ENCODE measurements at places on chromosomes 4 and X.

GRCh38 chrX:129932821-129933321 lies 26.9 kb downstream of the UTP14A start:
- no peak for DNase-seq

DNA sequence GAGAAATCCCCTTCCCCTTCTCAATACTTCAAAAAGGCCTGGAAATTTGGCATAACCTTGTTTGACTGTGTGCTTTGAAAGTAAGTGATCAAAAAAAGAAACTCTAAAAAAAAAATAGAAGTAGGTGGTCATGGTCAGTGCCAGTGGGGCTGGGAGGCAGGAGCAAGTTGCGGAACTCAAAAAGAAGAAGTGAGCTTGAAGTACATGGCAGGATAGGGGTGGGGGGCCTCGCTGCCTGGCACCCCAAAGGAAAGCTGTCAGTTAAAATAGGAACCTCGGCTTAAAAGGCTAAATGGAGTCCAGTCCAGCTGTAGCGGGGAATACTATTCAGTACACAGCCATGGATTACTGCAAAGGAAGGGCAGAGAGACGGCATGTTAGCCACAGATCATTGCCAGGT lies 12.2 kb upstream of the NKRF start:
- DNase-seq = no peak

- no peak for DNase-seq
Measured at GRCh38 chr4:113285501-113285900, 236.0 kb downstream of the ANK2 start.

DNA sequence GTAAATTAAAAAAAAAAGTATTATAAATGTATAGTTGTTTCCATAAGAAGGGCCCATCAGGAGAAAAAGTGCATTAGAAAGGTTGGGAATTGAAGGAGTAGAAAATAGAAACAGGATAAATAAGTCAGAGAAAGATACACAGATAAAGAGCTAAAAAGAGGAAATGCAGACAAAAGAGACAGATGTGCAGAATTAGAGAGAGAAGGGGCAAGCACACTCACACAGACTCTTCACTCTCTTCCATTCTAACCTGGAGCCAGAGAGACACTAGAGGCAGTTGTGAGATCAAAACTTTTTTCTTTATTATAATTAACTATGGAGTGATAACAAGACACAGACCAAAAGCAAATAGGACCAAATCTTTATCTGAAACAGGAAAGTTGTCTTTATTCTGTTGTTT lies 134.1 kb downstream of the CEP135 start:
- DNase-seq = no peak

GRCh38 chrX:714131-714530 lies 83.5 kb downstream of the SHOX start:
- no peak for DNase-seq

DNA sequence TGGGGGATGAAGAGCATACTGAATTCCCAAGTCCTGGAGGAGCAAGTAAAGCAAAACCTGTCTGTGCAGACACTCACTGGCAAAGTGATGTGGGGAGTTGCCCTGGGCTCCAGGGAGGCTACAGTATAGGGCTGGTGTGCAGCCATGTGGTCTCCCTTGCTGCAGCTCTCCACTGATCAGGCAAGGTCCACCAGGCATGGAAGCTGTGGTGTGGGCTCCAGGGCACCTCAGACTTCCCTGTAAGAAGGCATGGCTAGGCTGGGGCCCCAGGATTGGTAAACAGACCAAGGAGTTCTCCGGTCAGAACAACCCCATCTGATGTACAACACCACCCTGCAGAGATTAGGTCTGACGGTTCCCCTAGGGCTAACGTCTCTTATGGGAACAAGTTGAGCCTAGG lies 241.9 kb upstream of the NDST4 start:
- no peak for DNase-seq

GRCh38 chrX:71282514-71283402 lies 677 bp upstream of the NONO start:
- peak; percentile 20 for DNase-seq

- DNase-seq = no peak
Measured at GRCh38 chr4:152607178-152607577, 71.3 kb upstream of the FBXW7 start.

DNA sequence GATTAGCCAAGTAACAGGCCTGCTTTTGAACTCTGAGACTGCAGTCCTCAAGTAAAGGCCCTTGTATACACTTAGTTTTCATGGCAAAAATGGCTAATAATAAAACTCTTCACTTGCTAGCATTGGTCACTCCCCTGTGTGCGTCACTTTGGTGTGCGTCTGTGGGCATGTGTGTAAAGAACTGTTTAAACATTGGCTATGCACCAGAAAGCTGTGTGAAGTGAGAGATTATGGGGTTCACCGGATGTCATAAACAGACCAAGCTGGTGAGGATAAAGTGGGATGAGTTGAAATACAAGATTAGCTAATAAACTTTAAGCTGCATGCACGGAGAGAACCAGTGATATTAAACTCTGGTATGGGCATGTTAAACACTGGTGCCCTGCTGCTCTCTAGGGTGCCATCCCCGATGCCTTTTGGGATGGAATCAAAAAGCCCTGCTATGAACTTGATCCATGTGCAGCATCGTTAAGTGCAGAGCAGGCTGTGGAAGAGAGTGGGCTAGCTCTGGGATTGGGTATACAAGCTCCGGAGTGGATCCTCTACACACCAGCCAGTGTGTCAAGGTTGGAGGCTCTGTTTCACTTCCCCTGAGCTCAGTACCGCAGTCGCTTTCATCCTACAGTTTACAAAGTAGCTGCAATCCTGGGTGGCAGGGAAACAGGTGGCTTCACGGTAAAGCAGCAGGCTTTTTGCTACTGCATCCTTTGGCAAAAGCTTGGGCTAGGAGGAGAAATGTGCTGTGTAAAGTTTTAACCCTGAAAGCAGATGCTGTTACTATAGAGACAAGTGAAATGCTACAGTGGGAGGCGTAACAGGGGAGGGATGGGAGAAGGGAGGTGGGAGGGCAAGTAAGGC lies 108.3 kb upstream of the SLC4A4 start:
- peak; percentile 44 for DNase-seq

GRCh38 chr4:42568610-42569207 lies 88.2 kb downstream of the ATP8A1 start:
- peak; percentile 38 for DNase-seq

DNA sequence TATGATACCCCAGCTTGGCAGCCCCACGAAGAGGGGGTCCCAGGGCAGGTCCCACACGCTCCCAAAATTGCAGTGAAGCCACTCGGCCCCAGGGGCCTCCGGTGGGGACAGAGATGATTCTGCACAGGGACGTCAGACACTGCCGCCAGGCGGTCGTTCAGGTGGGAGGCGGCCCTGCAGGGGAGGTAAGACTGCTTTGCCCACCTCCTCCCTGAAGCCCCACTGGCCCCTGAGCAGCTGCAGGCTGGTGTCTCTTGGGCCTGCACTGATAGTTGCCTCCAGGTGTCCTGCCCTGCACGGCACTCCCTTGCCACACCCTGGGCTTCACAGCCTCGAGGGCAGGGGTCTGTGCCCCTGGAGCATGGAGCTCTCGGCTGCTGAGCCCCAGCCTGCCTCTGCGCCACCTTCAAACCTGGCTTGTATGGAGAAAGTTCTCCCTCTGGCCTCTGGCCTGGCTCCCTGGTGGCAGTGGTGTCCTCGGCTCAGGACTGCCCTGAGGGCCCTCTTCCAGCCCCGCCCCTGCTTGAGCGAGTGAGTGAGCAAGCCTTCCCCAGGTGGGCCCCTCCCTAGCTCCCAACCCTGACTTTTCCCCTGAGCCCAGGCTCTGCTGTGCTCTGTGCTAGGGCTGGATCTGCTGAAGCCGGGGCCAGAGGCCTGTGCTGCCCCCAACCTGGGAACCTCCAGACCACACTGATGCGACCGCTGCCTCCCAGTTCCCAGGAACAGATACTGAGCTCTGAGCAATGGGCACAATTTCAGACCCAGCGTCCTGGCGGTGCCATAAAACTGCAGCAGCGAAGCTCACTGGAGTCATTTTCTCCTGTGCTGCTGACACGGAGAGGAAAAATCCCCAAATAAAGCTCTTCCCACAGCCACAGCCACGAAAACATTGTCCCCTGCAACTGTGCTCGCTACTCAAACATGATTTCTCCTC lies 16.1 kb downstream of the ADRA2C start:
- DNase-seq = no peak

- DNase-seq = no peak
Measured at GRCh38 chr4:48138936-48139335, 4.9 kb upstream of the TXK start.

DNA sequence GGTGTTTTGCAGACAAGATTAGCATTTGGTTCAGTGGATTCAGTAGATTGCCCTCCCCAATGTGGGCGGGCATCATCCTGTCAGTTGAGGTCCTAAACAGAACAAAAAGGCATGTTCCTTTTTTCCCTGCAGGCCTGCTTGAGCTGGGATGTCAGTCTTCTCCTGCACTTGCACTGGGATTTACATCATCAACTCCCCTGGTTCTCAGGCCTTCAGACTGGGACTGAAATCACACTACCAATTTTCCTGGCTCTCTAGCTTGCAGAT lies 278.9 kb upstream of the FTHL17 start:
- no peak for DNase-seq

DNA sequence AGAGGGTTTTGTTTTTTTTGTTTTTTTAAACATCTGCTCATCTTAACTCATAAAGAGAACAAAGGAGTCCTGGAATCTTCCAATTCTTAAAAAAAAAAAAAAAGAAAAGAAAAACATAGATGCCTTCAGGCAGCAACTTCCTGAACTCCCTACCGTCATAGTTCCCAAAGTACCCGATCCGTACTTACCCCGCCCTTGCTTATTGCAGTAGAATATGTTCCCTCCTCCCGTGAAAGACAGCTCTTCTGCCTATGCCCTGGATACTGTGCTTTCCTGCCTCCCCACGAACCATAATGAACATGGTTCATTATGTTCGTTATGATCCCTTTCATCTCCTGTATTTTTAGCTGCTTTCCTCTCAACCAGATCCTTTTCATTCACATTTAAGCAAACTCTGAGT lies 40.3 kb downstream of the KLHL5 start:
- DNase-seq = no peak

DNA sequence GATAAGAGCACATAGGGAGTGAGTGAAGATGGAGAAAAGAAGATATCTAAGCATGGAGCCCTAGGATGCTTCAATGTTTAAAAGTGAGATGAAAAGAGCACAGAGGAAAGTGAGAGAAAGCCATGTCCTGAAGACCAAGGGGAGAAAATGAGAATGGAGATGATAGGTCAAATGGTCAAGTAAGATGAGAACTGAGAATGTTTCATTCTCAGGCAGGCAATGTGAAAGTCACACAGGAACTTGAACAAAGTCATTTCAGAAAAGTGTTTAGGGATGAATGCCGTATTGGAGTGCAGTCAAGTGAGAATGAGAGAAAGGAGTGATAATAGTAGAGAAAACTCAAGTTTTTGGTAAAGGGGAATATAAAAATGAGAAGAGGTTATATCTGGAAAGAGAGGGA lies 148.7 kb upstream of the PTCHD1 start:
- no peak for DNase-seq

DNA sequence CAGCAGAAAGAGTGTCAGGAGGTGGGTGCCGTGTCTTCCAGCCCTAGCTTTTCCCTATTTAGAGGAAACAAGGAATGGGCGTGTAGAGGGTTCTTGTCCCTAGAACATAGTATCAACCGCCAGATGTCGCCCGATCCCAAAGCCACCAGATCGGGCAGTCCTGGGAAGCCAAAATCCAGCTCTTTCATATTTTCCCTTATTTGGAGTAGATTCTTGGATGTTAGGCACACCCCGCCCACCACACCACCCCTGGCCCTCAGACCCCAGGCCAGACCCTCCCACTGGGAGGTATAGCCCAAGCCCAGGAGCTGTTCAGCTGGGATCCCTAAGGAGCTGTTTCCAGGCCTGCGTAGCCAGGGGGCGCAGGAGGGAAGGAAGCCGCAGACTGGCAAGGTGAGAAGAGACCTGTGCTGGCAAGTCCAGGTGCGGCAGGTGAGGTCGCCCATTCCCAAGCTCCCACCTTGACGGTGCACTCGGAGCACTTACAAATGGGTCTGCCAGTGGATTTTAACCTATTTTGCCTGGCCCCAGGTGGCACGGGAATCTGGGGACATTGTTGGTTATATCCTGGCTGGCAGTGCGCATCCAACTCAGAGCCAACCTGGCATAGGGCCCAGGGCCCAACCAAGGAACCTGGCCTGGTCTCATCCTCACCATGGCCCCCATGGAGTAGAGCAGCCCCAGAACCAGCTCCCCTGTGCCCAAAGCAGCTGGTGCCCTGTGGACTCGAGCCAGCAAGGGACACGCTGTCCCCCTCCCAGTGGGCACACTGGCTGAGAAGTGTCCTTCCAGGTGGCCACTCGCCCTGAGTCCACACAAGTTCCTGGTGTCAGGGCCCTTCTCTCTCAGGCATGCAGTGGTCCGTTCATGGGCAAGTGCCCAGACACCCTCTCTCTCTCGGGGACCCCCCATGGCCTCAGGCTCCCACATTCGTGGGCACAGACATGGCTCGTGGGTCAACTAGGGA lies 811 bp downstream of the FLNA start:
- DNase-seq = no peak

DNA sequence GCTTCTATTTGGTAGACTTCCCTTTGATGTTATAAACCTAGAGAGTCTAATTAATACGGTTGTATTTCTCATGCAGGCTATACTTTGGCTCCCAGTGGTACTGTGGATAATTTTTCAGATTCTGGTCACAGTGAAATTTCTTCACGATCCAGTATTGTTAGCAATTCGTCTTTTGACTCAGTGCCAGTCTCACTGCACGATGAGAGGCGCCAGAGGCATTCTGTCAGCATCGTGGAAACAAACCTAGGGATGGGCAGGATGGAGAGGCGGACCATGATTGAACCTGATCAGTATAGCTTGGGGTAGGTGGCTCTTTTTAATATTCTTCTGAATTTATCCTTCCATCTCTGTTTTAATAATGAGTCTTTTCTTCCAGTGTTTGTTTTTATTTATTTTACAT lies 249.7 kb downstream of the RAPGEF2 start:
- DNase-seq = no peak

DNA sequence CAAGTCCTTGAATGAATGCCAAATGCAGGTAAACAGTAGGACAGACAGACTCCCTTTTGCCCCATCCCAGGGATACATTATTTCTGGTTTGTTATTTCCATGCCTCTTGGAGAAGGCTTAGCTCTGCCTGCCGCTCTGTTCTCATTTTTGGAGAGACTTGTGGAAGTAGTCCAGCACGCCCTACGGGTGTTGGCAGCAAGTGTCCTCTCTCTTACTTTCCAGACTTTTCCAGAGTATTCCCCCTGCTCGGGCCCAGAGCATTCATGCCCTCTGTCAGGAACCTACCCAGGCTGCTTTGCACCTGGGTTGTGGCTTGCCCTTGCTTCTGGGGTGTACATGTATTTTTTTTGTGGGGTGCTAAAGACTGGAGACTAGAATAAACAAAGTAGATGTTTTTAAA lies 15.3 kb downstream of the SLC34A2 start:
- no peak for DNase-seq

GRCh38 chr4:53908661-53909078 lies 155.7 kb downstream of the CHIC2 start:
- DNase-seq = peak; percentile 67

DNA sequence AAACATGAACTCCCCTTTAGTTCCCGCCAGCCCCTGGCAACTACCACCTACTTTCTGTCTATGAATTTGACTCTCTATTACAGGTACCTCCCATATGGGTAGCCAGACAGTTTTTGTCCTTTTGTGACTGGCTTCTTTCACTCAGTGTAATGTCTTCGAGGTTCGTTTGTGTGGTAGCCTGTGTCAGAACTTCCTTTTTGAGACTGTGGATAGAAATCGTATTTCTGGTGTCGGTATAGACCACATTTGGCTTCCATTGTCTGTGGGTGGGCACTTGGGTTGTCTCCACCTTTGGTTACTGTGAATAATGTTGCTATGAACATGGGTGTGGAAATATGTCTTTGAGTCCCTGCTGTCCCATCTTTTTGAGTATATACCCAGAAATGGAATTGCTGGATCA lies 5.4 kb upstream of the CLDN34 start:
- DNase-seq = no peak
